HAP-1 (cell line): ENCODE measurements at places on chromosomes 4 and X.

GRCh38 chr4:7422151-7422897, 12.4 kb downstream of the PSAPL1 start:
- no peak for DNase-seq

DNA sequence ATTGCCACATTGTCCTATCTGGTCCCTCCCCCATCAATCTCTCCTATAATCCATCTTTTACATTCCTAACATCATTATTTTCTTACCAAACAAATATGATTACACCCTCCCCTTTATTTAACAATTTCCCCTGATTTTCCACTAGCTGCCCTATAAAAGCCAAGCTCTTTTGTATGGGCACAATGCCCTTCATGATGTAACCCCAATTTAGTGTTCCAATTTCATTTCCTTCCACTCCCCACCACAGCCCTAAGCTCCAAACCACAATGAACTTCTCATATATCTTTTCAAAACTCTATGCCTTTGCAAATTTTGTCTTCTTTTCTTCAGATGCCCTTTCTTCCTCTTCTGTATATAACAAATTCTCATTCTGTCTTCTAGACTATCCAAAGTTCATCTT, 39.5 kb upstream of the PTPN13 start:
- no peak for DNase-seq

- DNase-seq, result peak; percentile 65
Measured at GRCh38 chrX:84187533-84188319, at the start of gene RPS6KA6. TSS of gene RPS6KA6 (minus strand) at chrX:84188199. CDS start at chrX:84187899, 300 bp downstream.

GRCh38 chr4:82746705-82747574, 51.7 kb downstream of the SCD5 start:
- DNase-seq, result no peak

DNA sequence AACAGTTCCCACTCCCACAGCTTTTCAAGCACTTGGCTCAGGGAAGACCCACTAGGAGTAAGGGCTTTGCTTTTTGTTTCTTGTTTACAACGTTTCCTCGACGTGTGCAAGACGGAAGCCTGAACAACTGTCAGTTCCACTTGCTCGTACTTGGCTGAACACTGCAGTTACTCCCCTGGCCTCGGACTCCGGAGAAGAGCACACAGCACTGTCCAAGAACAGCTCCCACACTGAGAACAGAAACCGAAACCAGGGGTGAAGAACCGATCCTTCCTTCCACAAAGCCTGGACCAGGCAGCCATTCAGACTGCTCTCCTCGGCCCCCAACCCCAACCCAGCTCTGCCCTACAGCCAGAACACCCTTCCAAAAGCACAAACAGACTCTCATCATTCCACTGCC, 25.5 kb downstream of the IRF2 start:
- DNase-seq, result no peak

GRCh38 chrX:110086162-110086915, 83.4 kb downstream of the TMEM164 start:
- DNase-seq, result no peak

- DNase-seq, result no peak
Measured at GRCh38 chr4:139833151-139833910, 167.7 kb downstream of the MGST2 start.

GRCh38 chr4:168569931-168570276, 73.1 kb downstream of the PALLD start:
- no peak for DNase-seq

DNA sequence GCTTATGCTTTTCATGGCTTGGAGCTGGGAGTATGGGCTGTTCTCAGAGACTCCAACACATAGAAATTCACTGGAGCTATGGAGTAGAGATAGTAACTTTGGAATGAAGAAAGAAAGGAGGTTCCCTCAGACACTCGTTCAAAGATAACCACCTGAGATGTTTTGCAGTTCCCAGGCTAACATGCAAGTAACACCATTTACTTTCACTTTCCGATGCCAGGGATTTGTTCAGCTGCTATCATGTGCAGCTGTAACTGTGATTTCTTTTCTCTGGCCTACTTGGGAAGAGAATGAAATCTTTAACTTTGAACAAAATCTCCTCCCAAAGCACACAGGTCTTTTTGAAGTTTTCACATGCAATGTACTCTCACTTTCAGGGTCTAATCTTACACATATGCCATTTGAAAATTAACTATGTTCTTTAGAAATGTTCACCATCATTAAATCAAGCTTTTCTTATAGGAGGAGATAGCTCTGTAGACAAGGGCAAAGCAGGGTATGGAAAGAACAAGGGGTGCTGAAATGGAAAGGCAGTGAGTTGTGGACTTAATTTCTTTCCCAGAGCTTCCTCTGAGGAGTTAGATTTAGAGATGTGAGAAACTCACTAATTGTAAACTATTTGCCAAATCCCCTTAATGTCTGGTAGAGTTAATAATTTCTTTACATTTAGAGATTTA, 514.3 kb downstream of the PDHA2 start:
- no peak for DNase-seq

GRCh38 chr4:144910723-144911122, 187.3 kb downstream of the ANAPC10 start:
- DNase-seq, result no peak

- DNase-seq, result no peak
Measured at GRCh38 chr4:26860922-26861433, 337 bp downstream of the STIM2 start.

DNA sequence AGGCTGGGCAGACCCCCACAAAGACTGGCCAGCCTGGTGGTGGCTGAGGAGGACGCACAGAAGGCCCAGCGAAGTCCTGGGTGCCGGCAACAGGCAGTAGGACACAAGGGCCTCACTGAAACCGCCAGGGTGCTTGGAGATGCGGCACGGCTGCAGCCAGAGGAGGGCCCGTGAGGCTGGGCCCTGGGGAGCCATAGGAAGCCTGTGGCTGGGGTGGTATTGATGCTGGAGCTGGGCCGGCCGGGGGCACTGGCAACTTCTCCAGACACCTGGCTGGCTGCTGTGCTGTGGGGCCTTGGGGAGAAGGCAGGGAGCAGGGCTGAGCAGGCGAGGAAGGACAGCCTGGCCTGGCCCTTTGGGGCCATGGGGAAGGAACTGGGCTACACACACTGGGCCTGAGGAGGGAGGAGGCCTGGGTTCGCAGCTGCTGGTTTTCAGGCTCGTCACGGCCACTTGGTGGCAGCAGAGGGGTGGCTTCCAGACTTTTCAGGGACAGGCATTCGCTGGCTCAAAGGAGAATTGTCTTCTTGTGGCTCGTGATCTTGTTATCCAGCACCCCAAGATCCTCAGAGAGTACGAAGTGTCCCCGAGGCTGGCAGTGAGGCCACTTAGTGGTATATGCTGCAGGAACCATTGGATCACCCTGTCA, 37.2 kb downstream of the ATP2B3 start:
- DNase-seq, result peak; percentile 50

DNA sequence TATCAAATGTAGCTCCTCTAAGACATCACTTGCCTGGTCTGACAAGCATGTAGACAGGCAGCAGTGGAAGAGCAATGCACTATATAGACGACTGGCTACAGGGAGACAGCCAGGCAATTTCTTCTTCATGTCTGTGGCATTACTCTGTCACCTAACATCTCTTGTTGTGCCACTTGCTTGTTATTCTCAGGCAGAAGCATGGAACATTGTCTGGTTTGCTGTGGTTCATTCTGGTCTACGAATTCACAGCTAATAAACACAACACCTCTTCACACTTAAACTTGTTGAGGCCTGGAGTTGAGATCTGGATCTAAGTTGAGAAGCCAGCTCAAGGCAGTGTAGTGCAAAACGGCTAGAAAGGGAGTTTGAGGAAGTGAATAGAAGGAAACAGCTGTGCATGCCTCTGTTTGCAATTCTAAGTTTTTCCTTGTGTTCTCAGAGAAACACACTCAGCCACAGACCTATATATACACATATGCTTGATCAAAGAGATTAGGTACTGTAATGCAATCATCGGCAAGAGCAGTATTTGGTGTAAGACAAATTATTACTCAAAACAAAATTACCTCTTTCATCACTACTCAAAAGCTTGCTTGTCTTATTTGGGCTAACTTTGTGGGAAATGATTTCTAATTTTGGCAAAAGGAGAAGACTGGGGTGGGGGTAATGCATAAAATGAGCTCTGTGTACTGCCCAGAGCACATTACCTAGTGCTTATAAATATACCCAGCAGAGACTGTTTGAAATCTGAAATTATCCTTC, 243.8 kb downstream of the PPP3CA start:
- DNase-seq, result no peak

DNA sequence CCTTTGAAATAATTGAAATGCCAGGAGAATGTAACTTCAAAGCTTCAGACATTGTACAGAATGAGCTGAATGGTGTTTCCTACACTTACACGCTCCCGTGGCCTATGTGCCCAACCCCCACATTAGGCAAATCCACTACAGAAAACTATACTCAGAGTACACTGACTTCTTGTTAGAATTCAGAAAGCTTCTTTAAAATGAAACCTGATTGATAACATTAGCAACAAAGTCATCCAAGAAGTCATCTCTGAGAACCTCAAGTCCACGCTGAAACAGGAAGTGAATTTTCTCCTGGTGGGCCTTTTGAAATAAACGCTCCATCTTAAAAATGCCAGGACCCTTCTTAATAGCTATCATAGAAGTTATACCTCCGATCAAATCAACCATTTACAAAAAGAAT, 136.3 kb downstream of the TSPAN5 start:
- no peak for DNase-seq

DNA sequence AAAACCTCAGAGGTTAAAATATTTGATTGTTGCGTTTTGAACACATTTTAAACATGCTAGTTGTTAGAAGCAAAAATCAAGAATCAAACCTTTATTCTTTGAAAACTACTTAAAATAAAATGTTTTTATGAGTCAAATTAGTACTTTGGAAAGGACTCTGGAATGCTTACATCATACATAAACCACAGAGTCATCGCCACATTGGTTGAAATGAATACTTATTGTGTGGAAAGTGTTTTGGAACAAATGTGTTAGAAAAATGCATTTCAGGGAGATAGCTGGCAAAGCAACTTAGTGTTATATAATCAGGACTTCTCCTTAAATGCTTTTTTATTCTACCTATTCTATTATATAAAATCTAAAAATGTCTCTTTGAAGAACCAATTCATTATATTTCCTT, 49.4 kb upstream of the CAMK2D start:
- DNase-seq, result no peak

DNA sequence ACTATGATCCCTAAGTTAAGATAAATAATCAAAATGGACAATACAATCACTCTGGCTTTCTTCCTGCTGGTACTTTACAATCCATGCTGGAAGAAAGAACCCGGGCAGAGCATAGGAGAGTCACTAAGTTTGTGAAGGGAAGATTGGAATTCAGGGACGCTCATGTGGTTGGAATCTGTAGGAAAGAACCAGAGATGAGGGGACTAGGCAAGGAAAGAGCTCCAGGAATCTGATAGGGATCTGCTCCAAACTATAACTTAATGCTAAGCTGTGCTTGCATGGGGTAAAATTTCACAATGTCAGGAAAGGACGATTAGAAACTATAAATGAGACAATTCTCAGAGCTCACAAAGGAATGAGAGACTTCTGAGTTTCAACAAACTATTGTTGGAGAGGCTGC, 167.5 kb downstream of the ADGRA3 start:
- DNase-seq, result no peak

DNA sequence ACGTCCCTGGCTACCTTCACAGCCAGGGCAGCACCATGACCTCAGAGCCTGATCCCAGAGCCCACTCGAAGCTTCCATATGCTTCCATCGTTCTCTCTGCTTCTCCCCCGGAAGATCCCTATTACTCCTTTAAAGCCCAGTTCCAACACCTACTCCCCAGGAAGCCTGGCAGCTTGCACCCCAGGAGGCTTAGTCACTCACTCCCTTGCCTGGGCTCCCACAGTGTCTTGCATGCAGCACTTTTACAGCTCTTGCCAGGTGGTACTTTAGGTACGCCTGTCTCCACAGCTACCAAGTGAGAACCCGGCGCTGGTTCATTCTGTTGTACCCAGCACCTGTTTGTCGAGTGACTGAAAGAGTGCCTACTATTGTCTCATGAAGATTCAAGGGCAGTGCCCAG, 24.5 kb upstream of the MAMLD1 start:
- no peak for DNase-seq

DNA sequence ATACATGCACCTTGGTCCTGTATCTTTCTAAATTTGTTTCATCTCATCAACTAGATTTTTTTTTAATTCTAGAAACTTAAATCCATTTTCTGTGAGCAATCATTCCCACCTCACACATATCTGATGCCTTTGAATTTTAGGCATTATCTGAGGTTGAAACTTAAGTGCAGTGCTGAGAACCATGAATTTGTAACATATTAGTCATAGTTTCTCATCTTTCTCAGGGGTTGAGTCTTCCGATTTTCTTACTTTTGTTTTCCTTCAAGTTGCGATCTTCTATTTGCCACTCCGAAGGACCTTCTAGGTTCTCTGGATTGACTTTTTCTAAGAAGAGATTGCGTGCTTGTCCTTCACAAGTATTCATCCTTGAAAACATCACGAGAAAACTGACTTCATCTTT, 3.7 kb upstream of the NR0B1 start:
- no peak for DNase-seq

DNA sequence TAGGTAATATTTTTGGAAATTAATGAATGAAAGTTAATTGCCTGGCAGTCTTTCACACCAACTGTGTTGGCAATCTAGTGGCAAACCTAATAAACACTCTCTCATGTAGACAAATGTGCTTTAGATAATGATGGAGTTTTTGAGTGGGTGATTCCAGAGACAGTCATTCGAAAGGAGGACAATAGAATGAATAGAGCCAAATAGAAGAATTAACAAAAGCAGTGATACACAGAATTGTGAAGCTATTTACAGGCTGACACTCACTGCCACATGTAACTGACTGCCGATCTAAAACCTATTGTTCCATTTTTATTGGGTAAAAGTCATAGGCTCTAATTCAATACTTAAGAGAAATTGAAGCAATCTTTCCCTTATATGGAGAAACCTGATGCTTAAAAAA, 338.5 kb downstream of the PCDH7 start:
- DNase-seq, result peak; percentile 58

- no peak for DNase-seq
Measured at GRCh38 chr4:156738766-156739165, 232.8 kb downstream of the PDGFC start.

DNA sequence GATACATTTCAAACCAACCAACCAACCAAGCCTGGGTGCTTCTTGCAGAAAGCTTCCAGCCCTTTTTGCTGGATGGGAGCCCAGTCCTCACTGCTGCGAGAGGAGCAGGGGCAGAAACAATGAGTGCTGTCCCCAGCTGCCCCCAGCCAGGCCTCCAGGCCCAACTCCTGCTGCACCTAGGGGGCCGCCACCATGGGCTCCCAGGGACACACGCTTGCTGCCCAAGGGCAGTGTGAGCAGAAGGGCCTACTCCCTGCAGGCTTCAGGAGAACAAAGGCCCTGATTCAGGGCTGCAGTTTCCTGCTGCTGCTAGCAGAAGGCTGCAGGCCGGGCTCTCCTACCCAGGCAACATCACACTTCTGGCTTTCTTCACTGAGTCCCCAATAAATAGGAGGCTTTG, 37.7 kb upstream of the ENPP6 start:
- no peak for DNase-seq
